ENCODE measurements at places on chromosomes 11 and 22. TPM values are rescaled to one million over a fixed set of nuclear protein-coding genes. Genes with fewer than 3 reads are reported as not detected.

- no peak for DNase-seq
Measured at GRCh38 chr11:82527081-82527584, 206.5 kb downstream of the FAM181B start.

DNA sequence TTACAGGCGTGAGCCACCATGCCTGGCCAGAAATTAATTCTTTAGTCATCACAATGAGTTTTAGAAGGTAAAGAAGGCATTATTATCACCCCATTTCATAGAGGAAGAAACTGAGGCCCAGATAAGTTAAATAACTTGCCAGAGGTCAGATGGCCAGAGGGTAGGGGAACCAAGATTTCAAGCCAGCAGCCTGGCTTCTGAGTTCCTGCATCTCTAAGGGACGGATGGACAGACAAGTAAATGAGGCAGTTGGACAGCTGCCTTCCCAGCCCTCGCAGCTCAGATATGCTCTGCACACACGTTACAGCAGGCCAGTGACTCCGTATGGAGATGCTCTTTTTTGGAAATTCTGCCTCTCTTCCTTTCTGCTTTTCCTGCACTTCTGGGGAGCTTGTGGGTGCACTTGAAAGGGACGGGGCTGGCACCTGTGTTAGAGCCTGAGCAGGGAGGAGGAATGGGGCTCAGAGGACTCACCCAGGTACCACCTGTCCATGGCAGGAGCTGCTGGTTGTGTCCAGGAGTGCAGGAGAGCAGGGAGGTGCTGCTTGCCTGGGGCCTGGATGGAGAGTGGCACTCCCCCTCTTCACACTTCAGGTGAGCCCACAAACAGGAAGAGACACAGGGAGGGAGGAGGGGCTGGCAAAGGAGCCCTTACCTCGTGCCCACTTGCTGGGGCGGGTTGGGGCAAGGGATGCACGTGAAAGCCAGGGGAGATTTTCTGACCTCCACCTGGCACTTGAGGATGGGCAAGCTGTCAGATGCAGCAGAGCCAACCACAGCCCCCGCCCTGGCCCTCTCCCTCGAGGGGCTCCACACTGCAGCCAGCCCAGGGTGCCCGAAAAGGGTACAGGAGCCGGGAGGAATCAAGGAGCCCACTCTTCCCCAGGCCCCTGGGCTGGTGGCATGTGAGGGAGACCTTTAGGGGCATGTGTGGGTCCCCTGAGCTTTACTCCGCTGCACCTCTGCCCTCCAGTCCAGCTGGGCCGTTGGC, 3.3 kb upstream of the FXYD2 start:
- DNase-seq = peak; percentile 23

DNA sequence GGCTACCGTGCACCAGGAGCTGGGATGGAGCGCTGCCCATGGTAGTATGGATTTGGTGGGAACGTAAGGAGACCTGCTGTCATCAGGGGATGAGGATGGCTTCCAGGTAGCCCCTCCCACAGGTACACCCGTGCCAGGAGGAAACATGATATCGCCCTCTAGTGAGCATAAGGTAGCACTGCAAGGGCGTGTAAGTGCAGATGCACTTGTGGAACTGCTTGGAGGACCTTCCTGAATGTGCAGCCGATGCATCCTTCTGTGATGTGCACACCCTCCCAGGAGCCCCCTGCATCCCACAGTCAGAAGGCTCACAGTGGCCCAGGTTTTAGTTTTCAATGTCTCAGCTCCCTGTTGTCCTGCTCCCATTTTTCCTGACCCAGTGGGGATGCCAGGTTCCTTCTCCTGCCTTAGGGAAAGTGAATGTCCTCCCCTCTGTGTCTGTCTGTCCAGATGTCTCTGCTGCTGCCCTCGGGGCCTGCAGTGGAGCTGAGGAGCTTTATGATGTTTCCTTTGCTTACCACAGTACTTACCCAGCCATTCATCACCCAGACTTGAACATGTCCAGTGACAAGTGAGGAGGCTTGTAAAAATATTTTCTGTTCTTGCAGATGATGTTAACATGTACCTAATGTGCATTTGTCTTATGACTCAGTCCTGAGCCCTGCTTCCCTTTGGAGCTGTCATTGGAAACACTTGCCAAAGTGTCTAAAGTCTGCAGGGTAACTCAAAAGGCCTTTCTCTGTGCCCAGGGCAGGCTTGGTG, 49.2 kb downstream of the DBX1 start:
- peak; percentile 35 for DNase-seq

GRCh38 chr11:93668171-93668570, 6.7 kb downstream of the CEP295 start:
- DNase-seq = no peak

GRCh38 chr22:23382428-23383218, 197.5 kb downstream of the IGLL1 start:
- DNase-seq = no peak

GRCh38 chr22:36625102-36625501, 78.5 kb downstream of the CACNG2 start:
- no peak for DNase-seq

DNA sequence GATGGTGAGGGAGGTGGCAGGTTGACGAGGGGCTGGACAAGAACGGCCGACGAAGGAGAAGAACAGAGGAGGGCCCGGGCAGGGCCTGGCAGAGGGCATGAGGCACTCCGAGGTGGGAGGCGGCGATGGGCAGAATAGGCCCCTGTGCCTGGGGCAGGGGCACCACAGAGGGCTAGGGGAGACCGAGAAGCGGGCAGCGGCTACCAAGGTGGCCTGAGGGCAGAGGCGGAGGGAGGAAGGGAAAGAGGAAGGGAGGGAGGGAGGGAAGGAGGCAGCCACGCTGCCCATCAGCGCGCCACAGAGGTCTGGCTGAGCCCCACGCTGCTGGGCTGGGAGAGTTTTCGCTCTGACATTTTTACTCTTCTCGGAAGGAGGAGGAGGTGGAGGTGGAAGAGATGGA, 11.3 kb downstream of the LSP1 start:
- DNase-seq = no peak

The C11orf86 gene
- 29.9 TPM for total RNA-seq

All from adrenal gland (tissue), 19 donors.